ENCODE measurements at places on chromosomes 3 and 15.

DNA sequence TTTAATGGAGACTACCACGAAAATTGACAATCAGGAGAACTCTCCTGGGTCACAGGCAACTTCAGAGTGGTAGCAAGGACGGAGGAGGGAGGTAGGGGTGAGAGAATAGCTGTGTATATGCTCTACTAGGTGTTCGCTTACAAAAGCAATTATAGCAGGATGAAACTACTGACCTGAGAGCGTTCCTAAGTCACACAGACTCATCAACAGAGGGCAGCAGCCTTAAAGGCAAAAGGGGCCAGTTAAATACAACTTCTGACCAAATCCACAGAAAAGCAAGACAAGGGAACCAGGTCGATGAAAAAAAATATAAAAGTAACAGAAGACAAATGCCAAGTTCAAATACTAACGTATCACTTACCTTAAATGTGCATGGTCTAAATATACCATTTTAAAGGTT lies 894.6 kb downstream of the PLOD2 start:
- no peak for DNase-seq

DNA sequence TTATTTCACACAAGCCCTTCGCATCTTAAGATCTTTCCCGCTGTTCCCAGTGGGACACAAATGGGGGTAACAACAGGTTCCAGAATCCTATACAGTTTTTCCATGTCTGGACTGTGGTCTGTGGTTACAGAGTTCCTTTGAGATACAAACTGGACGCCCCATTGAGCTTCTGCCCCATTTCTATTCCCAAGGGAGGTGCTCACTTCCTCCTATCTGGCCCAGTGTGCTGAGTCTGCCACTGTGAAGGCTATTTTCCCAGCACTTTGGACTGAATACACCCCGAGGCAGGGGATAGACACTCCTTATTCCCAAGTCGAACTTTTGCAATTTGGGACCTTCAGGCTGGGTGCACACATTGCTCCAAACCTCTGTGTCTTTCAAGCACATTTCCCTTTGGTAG lies 44.0 kb downstream of the MESD start:
- DNase-seq = no peak

DNA sequence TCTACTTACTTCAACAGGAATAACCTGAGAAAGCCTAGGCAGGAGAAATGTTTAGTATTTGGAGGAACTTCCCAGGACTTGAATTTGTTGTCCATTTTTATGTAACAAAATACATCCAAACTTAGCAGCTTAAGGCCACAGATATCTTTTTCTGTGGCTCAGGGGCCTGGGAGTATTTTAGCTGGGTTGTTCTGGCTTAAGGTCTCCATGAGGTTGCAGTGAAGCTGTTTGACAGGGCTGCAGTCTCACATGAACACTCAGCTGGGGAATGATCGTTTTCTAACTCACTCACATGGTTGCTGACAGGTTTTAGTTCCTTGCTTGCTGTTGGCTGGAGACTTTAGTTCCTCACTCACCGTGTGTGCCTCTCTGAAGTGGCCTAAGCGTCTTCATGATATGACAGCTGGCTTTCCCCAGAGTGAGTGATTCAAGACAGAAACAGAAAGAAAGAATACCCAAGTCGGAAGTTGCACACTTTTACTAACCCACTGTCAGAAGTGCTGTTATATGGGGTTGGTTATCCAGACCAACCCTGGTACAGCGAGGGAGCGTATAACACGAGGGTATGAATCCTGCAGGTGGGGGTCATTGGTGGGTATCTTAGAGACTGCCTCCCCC lies 229.7 kb upstream of the TBL1XR1 start:
- peak; percentile 63 for DNase-seq

DNA sequence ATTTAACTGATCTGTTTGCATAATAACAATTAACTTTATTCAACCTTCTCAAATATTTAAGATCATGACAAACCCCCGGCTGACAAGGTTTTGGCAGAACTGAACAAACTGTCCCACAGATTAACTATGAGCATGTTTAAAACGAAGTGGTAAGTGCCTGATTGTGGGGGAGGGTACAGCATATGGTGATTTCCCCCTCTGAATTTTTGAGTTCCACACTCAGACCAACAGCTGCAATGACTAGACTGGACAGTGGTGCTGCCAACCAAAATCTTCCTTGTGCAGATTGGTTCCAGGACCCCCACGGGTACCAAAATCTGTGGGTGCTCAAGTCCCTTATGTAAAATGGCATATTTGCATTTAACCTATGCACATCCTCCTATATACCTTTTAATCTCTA lies 449.5 kb downstream of the SHQ1 start:
- no peak for DNase-seq

GRCh38 chr3:150588027-150588830 lies 14.9 kb upstream of the SELENOT start:
- no peak for DNase-seq

- no peak for DNase-seq
Measured at GRCh38 chr3:155852341-155852740, 1.9 kb downstream of the SLC33A1 start.

DNA sequence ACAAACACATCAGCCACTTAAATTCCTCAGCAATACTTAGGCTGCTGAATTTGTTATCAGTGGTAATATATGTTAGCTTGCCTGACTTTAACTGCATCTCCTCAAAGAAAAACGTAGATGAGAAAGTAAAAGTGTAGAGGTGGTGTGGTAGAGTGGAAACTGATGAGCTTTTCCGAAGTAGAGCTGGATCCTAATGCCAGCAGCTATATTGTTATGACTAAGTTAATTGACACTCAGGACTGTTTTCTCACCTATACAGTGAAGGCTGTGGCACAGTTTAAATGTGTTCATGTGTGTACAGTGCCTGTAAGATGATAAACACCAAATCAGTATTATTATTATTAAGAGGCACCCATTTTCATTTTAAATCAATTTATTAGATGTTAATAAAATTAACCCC lies 174.9 kb downstream of the TNIK start:
- DNase-seq = no peak

All from CD4-positive, alpha-beta T cell treated with Interleukin-1 beta for 1 hour (primary cell).